ENCODE measurements at places on chromosomes 3 and 15. TPM values are rescaled to one million over a fixed set of nuclear protein-coding genes. Genes with fewer than 3 reads are reported as not detected.
A peak's percentile ranks its signal among the peaks of the same experiment; 100 is the strongest.

Gene MED12L
- 0.71 TPM for total RNA-seq

Gene DLEC1
- 0.28 TPM for total RNA-seq

Gene TGM5
- total RNA-seq: not detected

Gene SCAMP5
- total RNA-seq: 3.9 TPM

DNA sequence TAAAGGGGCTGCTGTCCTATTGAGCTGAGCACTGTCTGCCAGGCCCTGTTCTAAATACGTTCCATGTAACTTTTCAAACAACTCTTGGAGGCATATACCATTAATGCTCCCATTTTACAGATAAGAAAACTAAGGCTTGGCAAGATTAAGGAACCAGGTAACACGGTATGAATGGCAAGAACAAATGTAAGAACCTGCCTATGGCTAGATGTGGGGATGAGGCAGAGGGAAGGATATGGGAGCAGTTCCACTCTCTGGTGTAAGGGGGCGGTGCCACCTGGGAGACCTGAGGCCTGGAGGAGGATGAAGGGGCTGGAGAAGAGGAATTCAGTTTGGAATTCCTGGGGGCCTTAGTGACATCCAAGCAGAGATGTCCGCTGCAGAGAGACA is 3.8 kb upstream of the LMAN1L start:
- no peaks in the 10 kb centered on the region for H3K36me3 ChIP-seq
- H3K4me1 ChIP-seq: no peaks in the 10 kb centered on the region
- no peak overlapping the region for H3K4me3 ChIP-seq
- H3K27me3 ChIP-seq: no peaks in the 10 kb centered on the region

GRCh38 chr3:172751175-172751704 is 714 bp downstream of the ECT2 start:
- H3K36me3 ChIP-seq: no peaks in the 10 kb centered on the region
- peak overlapping the region; percentile 58 for H3K4me3 ChIP-seq
- H3K27me3 ChIP-seq: no peaks in the 10 kb centered on the region
- H3K4me1 ChIP-seq: peaks cover 18% of the 10 kb centered on the region

GRCh38 chr3:124553178-124553577 is 177.1 kb upstream of the UMPS start:
- no peaks in the 10 kb centered on the region for H3K36me3 ChIP-seq
- H3K27me3 ChIP-seq: no peaks in the 10 kb centered on the region
- no peak overlapping the region for H3K4me3 ChIP-seq
- no peak overlapping the region for H3K27ac ChIP-seq

- no peak for DNase-seq
- H3K36me3 ChIP-seq: no peaks in the 10 kb centered on the region
- H3K27me3 ChIP-seq: no peaks in the 10 kb centered on the region
- H3K4me3 ChIP-seq: no peak overlapping the region
Observed at GRCh38 chr15:49731187-49732099, 110.6 kb downstream of the DTWD1 start.

GRCh38 chr3:5012367-5012766 is 33.1 kb downstream of the BHLHE40 start:
- H3K4me3 ChIP-seq: no peak overlapping the region
- H3K36me3 ChIP-seq: no peaks in the 10 kb centered on the region
- DNase-seq: peak; percentile 15
- no peaks in the 10 kb centered on the region for H3K27me3 ChIP-seq
- H3K27ac ChIP-seq: no peak overlapping the region
- H3K4me1 ChIP-seq: no peaks in the 10 kb centered on the region

DNA sequence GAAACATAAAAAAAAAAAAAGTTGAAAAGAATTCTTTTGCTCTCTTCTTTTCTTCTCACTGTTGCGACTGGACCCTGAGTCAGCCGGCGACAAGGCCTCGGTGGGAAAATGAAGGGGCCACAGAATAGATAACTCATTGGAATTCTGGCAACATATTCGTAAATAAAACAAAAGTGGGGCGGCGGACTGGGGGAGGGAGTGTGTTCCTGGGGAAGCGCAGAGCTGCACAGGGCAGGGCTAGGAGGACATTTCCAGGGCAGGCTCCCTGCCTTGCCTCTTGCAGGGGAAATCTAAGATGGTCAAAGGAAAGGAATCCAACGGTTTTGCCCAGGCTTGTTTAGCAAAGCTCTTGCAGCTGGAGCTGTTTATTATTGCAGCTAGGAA is 1042.8 kb upstream of the NR2F2 start:
- H3K4me1 ChIP-seq: no peaks in the 10 kb centered on the region

GRCh38 chr3:116198087-116198486 is 247.2 kb downstream of the LSAMP start:
- no peaks in the 10 kb centered on the region for H3K36me3 ChIP-seq
- H3K4me3 ChIP-seq: no peak overlapping the region
- no peak for DNase-seq
- H3K27ac ChIP-seq: no peak overlapping the region
- no peaks in the 10 kb centered on the region for H3K4me1 ChIP-seq

DNA sequence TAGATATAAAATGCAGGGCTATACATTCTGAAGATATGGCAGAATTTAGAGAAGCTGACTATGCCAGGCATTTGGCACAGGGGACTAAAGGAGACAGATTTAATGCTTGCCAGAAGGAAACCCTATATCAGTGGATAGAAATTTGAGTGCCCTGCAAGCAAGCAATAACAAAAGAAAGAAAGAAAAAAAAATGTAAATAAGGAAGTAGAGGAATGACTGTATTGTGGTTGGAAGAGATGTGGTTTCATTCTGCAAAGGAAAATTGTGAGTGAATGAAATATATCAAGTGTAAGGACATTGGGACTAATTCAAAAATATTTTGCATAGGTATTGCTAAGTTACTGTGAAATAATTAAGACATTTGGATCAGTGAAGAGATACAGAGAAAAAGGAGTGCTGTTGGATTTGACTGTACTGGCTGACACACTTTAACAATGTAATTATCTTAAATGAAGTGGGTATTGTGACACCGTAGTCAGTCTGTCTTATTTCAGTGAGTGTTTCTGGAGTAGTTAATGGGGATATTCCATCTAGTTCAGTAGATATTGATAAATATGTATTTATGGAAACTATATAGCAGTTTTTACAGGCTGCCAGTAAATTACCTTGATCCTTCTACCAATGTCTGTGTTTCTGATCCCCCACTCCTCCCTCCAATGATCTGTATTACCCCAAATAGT is 418.2 kb downstream of the CNTN4 start:
- no peak overlapping the region for H3K27ac ChIP-seq
- H3K4me1 ChIP-seq: no peaks in the 10 kb centered on the region
- H3K27me3 ChIP-seq: no peaks in the 10 kb centered on the region

GRCh38 chr15:69987492-69988489 is 109.9 kb downstream of the TLE3 start:
- H3K27ac ChIP-seq: no peak overlapping the region
- H3K27me3 ChIP-seq: no peaks in the 10 kb centered on the region
- no peaks in the 10 kb centered on the region for H3K4me1 ChIP-seq
- H3K4me3 ChIP-seq: no peak overlapping the region

DNA sequence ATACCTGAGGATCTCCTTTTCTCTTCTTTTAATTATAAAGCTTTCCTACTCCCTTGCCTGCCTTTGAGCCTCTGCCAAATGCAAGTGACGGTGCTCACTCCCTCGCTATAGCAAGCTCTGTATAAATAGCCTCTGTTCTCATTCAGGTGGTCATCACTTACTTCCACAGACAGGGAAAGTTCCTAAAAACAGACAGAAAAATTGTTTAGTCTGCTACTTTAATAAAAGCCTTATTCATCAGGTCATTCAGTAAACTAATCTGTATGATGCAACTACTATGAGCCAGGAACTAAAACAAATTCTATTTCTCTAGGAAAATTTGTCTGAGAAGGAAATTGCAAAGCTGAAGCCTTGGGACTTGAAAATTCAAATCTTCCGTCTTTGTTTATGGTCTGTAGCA is 10.2 kb upstream of the DLG1 start:
- no peak overlapping the region for H3K4me3 ChIP-seq
- DNase-seq: no peak
- H3K36me3 ChIP-seq: no peaks in the 10 kb centered on the region
- H3K27me3 ChIP-seq: no peaks in the 10 kb centered on the region
- peak overlapping the region; percentile 14 for H3K27ac ChIP-seq

DNA sequence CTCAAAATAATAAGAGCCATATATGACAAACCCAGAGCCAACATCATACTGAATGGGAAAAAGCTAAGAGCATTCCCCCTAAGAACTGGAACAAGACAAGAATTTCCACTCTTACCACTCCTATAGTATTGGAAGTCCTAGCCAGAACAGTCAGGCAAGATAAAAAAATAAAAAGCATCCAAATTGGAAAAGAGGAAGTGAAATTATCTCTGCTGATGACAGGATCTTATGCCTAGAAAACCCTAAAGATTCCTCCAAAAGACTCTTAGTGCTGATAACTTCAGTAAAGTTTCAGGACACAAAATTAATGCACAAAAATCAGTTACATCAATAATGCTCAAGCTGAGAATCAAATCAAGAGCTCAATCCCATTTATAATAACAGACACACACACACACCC is 45.9 kb upstream of the SLC2A2 start:
- no peaks in the 10 kb centered on the region for H3K36me3 ChIP-seq
- H3K27ac ChIP-seq: no peak overlapping the region
- no peaks in the 10 kb centered on the region for H3K4me1 ChIP-seq
- no peak overlapping the region for H3K4me3 ChIP-seq
- no peak for DNase-seq

Data from sigmoid colon (tissue), 7 donors.